ENCODE measurements at places on chromosomes 4 and X. TPM values are rescaled to one million over a fixed set of nuclear protein-coding genes. Genes with fewer than 3 reads are reported as not detected.

Gene HSFX4
- total RNA-seq, result not detected

Gene GLOD5
- total RNA-seq, result not detected

Gene GAGE12F
- total RNA-seq, result not detected

Gene CSAG2
- not detected for total RNA-seq

Gene MMRN1
- total RNA-seq, result 1,432 TPM

Gene CCNA2
- total RNA-seq, result 35.9 TPM
